ENCODE measurements at places on chromosomes 2 and 18. TPM values are rescaled to one million over a fixed set of nuclear protein-coding genes. Genes with fewer than 3 reads are reported as not detected.

ITGA4 gene
- 6.4 TPM for total RNA-seq

FAM124B gene
- total RNA-seq: 0.42 TPM

MYOM1 gene
- total RNA-seq: 10.1 TPM

ZEB2 gene
- 39.6 TPM for total RNA-seq

DNA sequence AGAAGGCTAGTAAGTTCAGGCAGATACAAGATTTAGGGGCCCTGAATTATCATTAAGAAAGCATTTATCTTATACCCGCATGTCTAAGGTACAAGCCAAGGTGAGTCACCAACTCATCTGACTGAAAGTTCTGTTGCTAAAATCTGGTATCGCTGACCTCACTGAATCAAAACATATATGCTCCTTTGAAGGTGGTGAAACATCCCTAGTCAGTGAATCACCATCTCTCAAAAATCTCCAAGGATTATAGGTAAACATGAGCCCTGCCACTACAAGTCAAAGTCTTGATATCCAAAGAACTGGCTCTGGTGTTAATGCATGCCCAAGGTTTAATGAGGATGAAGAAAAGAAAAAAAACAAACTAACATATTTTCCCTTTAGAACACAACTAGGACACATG lies 43.5 kb downstream of the IRS1 start:
- no peak overlapping the region for H3K4me3 ChIP-seq
- H3K27me3 ChIP-seq: no peaks in the 10 kb centered on the region
- H3K27ac ChIP-seq: peak overlapping the region; percentile 59
- no peak for DNase-seq
- H3K36me3 ChIP-seq: no peaks in the 10 kb centered on the region

DNA sequence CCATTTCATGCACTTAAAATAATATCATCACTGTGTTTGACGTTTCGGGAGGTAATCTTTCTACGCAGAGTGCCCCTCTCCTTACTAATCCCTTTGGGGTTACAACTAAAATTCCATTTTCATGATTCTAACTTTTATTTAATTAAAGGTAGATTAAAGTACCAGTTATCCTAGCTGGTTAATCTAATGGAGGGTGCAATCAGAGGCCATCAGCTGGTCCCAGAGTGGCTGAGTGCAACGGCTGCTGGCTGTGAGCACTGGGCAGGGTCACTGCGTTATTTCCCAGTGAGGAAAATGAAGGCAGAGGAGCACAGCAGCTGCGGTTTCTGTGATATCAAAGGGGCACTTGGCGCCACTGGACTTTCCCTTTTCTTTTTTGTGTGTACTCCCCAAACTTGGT lies 12.1 kb downstream of the SCYGR4 start:
- H3K27ac ChIP-seq: no peak overlapping the region
- no peak for DNase-seq
- H3K27me3 ChIP-seq: no peaks in the 10 kb centered on the region
- H3K36me3 ChIP-seq: no peaks in the 10 kb centered on the region

DNA sequence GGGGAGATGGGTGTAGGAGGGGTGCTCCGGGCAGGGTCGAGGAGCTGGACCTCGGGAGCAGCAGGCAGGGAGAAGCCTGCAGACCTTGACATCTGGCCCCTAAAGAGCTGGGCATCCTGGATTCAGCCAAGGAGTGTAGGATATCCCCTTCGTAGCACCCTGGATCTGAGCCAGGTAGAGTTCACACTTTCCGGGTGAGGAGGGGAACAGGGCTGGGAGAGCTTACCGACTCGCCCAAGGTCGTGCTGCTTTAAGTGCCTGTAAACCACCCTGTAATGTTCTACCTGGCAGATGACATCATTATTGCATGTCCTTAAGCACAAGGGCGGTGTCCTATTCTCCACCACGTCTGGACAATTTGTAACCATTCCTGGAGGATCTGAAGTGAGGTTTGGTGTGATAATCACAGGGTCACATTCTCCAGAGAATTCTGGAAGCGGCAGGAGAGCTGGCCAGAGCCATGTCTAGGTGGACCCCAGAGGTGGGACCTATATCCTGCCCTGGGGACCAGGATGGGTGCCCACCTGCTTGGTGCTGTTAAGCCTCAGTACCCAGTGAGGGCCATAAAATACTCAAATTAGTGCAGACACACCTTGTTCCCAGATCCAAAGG lies 14.6 kb downstream of the ITM2C start:
- H3K36me3 ChIP-seq: no peaks in the 10 kb centered on the region
- no peak overlapping the region for H3K4me3 ChIP-seq
- DNase-seq: no peak
- no peak overlapping the region for H3K27ac ChIP-seq
- no peaks in the 10 kb centered on the region for H3K27me3 ChIP-seq
- no peaks in the 10 kb centered on the region for H3K4me1 ChIP-seq

DNA sequence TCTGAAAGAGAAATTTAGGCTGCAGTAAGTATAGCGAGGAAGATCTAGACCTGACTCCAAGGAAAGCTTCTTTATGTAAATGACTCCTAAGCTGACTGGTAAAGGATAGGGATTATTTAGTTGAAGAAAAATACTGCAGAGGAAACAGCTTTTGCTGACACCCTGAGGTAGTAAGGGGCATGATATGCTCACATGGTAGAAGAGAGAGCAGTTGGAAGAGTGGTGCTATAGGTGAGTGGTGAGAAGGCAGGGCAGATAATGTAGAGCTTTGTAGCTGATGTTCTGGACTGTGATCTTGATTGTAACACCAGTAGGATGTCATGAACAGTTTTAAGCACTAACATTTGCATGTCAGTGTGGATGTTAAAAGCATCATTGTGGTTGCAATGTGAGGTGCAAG lies 639.1 kb upstream of the SLC39A10 start:
- H3K4me3 ChIP-seq: no peak overlapping the region
- no peaks in the 10 kb centered on the region for H3K27me3 ChIP-seq
- H3K4me1 ChIP-seq: no peaks in the 10 kb centered on the region
- no peak overlapping the region for H3K27ac ChIP-seq
- no peak for DNase-seq

- DNase-seq: no peak
- no peak overlapping the region for H3K4me3 ChIP-seq
- H3K4me1 ChIP-seq: no peaks in the 10 kb centered on the region
- H3K27me3 ChIP-seq: no peaks in the 10 kb centered on the region
Measured at GRCh38 chr2:11582612-11582861, 48.7 kb downstream of the GREB1 start.

DNA sequence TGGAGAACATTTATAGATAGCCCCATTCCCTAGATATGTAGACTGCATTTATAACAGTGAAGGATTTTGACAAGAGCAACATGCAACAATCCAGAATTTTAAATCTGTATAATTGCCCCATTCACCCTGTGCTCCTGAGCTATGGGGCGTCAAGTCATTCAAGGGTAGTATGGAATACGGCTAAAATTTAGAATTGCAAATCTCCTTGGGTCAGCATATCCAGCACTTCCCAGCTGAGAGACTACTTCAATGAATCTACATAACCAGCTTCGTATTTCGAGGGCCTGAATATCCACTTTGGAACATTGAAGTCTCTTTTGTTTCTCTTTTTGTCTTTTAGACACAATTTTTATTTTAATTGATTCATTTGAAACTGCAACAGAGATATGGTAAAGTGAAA lies 28.4 kb upstream of the ACVR1C start:
- no peak overlapping the region for H3K4me3 ChIP-seq
- no peaks in the 10 kb centered on the region for H3K4me1 ChIP-seq
- H3K27ac ChIP-seq: no peak overlapping the region
- no peak for DNase-seq
- no peaks in the 10 kb centered on the region for H3K36me3 ChIP-seq

DNA sequence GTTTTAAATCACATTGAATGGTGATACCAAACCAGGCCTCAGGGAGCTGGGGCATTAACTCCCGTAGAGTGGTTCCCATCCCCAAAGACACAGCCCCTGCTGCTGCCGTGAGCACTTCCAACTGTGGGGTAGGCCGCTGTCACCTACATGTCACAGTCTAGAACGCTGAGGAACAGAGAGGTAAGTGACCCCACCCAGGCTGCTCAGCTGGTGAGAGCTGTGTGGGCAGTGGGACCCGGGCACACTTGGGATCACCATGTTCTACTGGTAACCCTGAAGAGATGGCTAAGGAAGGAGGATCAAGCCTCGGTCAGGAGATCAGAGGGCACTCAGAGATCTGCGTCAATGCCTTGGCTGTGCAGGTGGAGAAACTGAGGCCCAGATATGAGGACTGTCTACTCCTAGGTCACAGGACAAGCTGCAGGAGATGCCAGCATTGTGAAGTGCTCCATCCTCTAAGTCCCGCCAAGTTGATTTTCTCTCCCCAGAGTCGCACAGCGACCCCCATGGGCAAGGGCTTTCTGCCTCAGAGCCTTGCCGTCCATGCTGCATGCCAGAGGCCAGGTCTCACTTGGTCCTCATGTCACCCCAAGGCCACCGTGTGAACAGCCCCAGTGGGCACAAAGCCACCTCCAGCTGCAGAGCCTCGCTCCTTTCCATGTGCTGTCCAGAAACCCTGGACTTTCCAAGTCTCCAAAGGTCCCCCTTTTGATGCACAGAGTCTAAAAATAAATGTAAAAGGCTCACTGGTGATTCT lies 144.2 kb upstream of the OTOS start:
- no peaks in the 10 kb centered on the region for H3K36me3 ChIP-seq
- no peaks in the 10 kb centered on the region for H3K4me1 ChIP-seq
- H3K27me3 ChIP-seq: no peaks in the 10 kb centered on the region
- DNase-seq: no peak

DNA sequence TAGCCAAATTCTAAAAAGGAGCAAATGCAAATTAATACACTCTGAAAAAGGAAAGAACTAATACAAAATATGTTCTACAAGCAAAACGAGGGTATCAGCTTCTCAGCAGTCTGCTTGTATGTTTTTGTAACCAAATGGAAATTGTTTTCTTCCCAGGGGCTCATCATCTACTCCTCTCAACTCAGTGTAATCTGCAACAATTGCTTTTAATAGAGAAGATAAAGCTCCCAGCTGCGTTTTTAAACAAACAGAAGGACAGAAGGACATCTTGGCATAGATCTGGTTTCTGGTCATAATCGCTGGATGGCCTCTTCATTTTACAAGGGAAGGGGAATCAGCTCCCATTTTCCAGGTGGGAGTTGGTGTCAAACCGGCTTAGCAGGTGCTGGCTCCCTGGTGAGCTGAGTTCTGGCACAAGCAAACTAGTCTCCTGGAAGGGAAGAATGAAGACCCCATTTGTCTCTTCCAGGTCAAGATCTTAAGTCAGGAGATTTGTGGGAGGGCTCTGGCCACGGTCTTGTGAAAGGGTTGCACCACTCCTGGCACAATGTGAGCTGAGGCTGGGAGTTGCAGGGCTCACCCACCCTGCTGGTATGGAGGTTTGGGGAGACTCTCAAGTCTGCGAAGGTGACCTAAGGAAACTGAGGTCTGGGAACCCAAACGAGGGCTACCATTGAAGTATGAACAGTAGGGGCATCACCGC lies 41.6 kb downstream of the NPPC start:
- H3K27ac ChIP-seq: no peak overlapping the region
- no peak for DNase-seq
- no peaks in the 10 kb centered on the region for H3K36me3 ChIP-seq

DNA sequence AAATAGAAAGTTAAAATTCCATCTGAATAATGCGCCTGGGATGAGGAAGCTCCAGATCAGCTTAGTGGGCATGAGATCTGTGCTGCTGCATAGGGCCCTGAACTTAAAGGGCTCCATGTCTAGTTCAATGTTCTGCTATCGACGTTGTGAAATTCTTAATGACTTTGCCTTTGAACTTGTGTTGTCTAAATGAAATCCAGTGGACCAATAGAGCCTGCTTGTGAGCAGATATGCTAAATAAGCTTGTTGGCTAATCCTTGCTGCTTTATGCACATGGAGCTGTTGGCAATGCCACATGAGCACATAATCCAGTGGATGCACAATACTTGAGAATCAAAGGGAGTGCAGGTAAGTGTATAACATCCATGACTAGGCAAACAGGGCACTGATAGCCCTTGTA lies 228.6 kb downstream of the TNS1 start:
- H3K27ac ChIP-seq: no peak overlapping the region
- no peaks in the 10 kb centered on the region for H3K27me3 ChIP-seq
- H3K36me3 ChIP-seq: no peaks in the 10 kb centered on the region
- no peak for DNase-seq
- H3K4me3 ChIP-seq: no peak overlapping the region
- no peaks in the 10 kb centered on the region for H3K4me1 ChIP-seq

- peaks cover 24% of the 10 kb centered on the region for H3K36me3 ChIP-seq
- H3K4me1 ChIP-seq: no peaks in the 10 kb centered on the region
- H3K27ac ChIP-seq: no peak overlapping the region
- no peak overlapping the region for H3K4me3 ChIP-seq
Measured at GRCh38 chr2:232260075-232260474, 118.5 kb upstream of the ALPP start.

DNA sequence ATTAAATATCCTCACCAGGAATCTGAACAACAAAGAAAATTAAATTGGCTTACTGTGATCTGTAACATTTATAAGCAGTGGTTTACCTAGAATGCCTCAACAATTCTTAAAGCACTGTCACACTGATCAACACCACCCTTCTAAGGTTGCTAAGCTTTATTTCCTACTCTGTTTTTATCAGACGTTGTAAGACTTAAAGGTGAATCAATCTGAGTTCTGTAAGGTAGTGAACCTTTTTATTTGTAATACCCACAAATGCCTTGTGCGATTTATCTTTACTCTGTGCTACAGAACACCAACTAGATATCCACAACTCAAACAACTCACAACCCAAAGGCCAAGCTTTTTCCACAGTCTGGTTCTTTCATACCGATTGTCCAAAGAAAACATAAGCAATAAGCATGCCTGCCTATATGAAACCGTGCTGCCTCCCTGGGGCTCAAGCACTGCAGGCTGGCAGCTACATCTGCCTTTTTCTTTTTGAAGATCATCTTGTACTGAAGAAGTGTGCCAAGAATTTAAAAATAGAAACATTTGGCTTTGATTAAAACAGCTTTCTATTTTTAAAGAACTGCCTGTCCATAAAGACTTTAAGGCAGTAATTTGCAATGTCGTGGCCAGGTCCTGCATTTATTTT lies 490.7 kb downstream of the NUP35 start:
- no peaks in the 10 kb centered on the region for H3K4me1 ChIP-seq
- no peaks in the 10 kb centered on the region for H3K36me3 ChIP-seq
- no peak for DNase-seq
- no peaks in the 10 kb centered on the region for H3K27me3 ChIP-seq
- no peak overlapping the region for H3K27ac ChIP-seq
- H3K4me3 ChIP-seq: no peak overlapping the region

DNA sequence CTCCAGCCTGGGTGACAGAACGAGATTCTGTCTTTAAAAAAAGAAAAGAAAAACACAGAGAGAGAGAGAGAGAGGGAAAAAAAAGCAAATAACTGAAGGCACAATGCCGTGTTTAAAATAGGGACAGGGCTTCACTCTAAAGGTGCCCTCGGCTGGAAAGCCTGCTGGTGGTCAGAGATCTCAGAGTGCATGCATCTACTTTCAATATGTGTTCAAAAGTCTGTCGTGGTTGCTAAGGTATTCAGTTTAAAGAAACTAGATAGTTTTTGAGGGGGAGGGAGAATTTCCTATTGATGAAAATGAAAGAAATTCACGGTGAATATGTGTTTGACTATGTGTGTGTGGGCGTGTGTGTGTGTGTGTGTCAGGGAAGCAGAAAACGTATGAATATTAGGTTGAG lies 11.0 kb upstream of the CBLN2 start:
- H3K27me3 ChIP-seq: no peaks in the 10 kb centered on the region
- DNase-seq: no peak
- H3K4me3 ChIP-seq: no peak overlapping the region
- no peaks in the 10 kb centered on the region for H3K36me3 ChIP-seq
- H3K27ac ChIP-seq: no peak overlapping the region
- H3K4me1 ChIP-seq: no peaks in the 10 kb centered on the region

GRCh38 chr2:217691920-217692666 lies 310.7 kb downstream of the TNS1 start:
- DNase-seq: no peak
- peaks cover 3% of the 10 kb centered on the region for H3K4me1 ChIP-seq
- H3K4me3 ChIP-seq: no peak overlapping the region
- H3K36me3 ChIP-seq: no peaks in the 10 kb centered on the region
- H3K27me3 ChIP-seq: no peaks in the 10 kb centered on the region
